Tongue (tissue), 3 donors: ENCODE measurements at places on chromosomes 5 and 9. TPM values are rescaled to one million over a fixed set of nuclear protein-coding genes. Genes with fewer than 3 reads are reported as not detected.

ENTPD2 gene
- 7.3 TPM for total RNA-seq

CCL19 gene
- total RNA-seq = not detected

CHSY3 gene
- total RNA-seq = 7.6 TPM

MTMR12 gene
- 26.0 TPM for total RNA-seq

BAAT gene
- total RNA-seq = 0.41 TPM

HSPB3 gene
- 257 TPM for total RNA-seq

MZB1 gene
- total RNA-seq = 0.62 TPM

CDH6 gene
- total RNA-seq = 17.4 TPM

HACD4 gene
- total RNA-seq = 5.8 TPM
